ENCODE measurements at places on chromosomes 13 and 19. TPM values are rescaled to one million over a fixed set of nuclear protein-coding genes. Genes with fewer than 3 reads are reported as not detected.

The SOHLH2 gene
- 0.27 TPM for total RNA-seq

The ZNF506 gene
- total RNA-seq: 24.5 TPM

The ZNF181 gene
- 7.1 TPM for total RNA-seq

The COL4A1 gene
- total RNA-seq: 46.4 TPM

The BRME1 gene
- total RNA-seq: 7.5 TPM

The ICAM4 gene
- total RNA-seq: 0.55 TPM

The CA11 gene
- 1.4 TPM for total RNA-seq

The ZNF180 gene
- total RNA-seq: 6.4 TPM

The DNMT1 gene
- total RNA-seq: 36.3 TPM

The FLT3LG gene
- 3.2 TPM for total RNA-seq

The DACT3 gene
- 5.7 TPM for total RNA-seq

The PLIN5 gene
- 2.7 TPM for total RNA-seq

The ATP12A gene
- total RNA-seq: not detected

The DGKH gene
- total RNA-seq: 19.8 TPM

The NLRP4 gene
- total RNA-seq: not detected

The ZNF888 gene
- 12.1 TPM for total RNA-seq

The FLT1 gene
- 8.4 TPM for total RNA-seq

The PALM3 gene
- total RNA-seq: 0.32 TPM

The CEACAM8 gene
- total RNA-seq: 1.5 TPM

The CEACAM7 gene
- total RNA-seq: 26.3 TPM

The PTH2 gene
- not detected for total RNA-seq

The ATP8A2 gene
- 0.55 TPM for total RNA-seq

The LTBP4 gene
- total RNA-seq: 122 TPM

The PRRG2 gene
- 17.9 TPM for total RNA-seq

The SPC24 gene
- 47.4 TPM for total RNA-seq

The MYO9B gene
- 246 TPM for total RNA-seq

The PGLYRP2 gene
- total RNA-seq: not detected

The OR4F17 gene
- not detected for total RNA-seq

The ZIC2 gene
- not detected for total RNA-seq

The IL17D gene
- 1.4 TPM for total RNA-seq

The MEIS3 gene
- 7.1 TPM for total RNA-seq

The ZNF208 gene
- total RNA-seq: 1.9 TPM

The PDE4C gene
- 11.7 TPM for total RNA-seq

The NCCRP1 gene
- not detected for total RNA-seq

The IZUMO4 gene
- 5.4 TPM for total RNA-seq

The ZNF440 gene
- total RNA-seq: 51.1 TPM

The MFSD12 gene
- 61.7 TPM for total RNA-seq

The ZNF45 gene
- total RNA-seq: 0.75 TPM

The KL gene
- 0.60 TPM for total RNA-seq

The ZNF222 gene
- 2.2 TPM for total RNA-seq

The HOMER3 gene
- total RNA-seq: 13.5 TPM

The HIPK4 gene
- 0.48 TPM for total RNA-seq

The SSC5D gene
- total RNA-seq: 3.5 TPM

The NLRP9 gene
- not detected for total RNA-seq

The NDUFS7 gene
- total RNA-seq: 132 TPM

Measured in transverse colon (tissue), 4 donors.